ENCODE measurements at places on chromosomes 11 and 22.
A peak's percentile ranks its signal among the peaks of the same experiment; 100 is the strongest.

GRCh38 chr11:72591785-72592502 lies 82.3 kb downstream of the PDE2A start:
- no peak for DNase-seq

DNA sequence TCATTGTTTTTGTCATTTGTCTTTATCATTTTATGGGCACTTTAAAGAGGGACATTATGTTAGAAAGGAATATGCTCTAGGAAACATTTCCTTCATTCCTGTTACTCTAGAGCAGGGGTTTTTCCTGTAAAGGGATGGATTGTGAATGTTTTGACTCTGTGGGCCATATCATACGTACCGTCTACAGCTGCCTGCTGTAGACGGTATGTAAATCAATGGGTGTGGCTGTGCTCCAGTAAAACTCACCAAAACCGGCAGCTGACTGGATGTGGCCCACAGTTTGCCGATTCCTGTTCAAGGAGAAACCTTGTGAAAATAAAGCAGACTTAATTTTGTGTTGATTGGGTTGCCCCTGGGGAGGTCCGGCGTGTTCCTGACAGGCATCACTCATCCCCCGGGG lies 7.3 kb downstream of the IGHMBP2 start:
- DNase-seq, result no peak

DNA sequence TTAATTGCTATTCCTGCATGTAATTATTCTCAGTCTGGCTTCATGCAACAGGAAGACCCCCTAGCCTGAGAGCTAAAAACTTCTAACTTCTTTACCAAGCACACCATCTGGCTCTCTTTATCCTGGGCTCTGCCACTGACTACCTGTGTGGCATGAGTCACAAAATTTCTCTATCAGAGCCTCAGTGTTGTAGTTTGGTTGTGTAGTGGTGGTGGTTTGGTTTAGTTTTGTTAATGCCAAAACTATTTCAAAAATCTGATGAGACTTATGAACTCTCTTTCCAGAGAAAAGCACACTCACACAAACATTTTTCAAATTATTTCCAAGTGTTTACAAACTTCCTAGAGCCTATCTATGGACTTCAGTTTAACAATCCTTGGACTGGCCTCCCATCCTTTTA lies 7.5 kb upstream of the IL17RA start:
- DNase-seq, result no peak

- DNase-seq, result no peak
These were observed 65.8 kb downstream of the SLC22A12 start for GRCh38 chr11:64656862-64657261.

- DNase-seq, result no peak
These were observed 28.6 kb downstream of the CAPN1 start for GRCh38 chr11:65210361-65210731.

GRCh38 chr11:1925373-1926155 lies 6.1 kb downstream of the TNNT3 start:
- DNase-seq, result no peak

- no peak for DNase-seq
These were observed 10.6 kb upstream of the TPH1 start for GRCh38 chr11:18056561-18057181.

GRCh38 chr22:50178871-50179869 lies 6.5 kb upstream of the TRABD start:
- no peak for DNase-seq

- DNase-seq, result no peak
These were observed 31.1 kb downstream of the SGSM3 start for GRCh38 chr22:40401532-40401931.

GRCh38 chr11:130216591-130217132 lies 57.1 kb downstream of the ST14 start:
- DNase-seq, result no peak

DNA sequence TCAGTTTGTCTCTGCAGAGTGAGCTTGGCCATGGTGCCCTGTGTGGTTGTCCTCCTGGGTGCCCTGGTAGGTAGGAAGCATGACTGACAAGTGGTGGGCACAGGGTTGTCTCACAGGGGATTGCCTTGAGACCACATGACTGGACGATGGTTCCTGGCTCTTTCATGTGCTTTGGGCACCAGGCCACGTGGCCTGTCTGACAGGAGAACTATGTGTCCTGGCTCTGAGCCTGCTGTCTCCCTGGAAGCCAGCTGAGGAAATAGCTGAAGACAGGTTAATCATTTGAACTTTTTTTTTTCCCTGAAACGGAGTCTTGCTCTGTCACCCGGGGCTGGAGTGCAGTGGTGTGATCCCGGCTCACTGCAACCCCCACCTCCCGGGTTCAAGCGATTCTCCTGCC lies 93.2 kb downstream of the LDLRAD3 start:
- DNase-seq, result no peak

GRCh38 chr11:34263441-34264091 lies 94.2 kb downstream of the ABTB2 start:
- no peak for DNase-seq

DNA sequence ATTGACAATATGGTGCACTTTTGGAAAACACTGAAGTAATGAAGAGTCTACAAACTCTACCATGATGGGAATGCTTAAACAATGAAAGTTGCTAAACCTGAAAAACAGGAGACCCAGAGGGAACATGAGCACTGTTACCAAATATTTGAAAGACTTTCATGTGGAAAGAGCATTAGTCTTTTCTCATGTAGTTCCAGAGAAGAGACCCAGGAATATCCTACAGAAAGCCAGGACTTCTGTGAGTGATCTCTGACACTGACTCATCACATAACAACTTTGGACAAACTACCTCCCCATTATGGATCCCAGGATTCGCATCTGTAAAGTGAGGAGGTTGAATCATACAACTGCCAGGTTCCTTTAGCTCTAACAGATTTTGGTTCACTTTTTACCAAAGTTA lies 62.2 kb downstream of the FAM181B start:
- DNase-seq, result no peak

DNA sequence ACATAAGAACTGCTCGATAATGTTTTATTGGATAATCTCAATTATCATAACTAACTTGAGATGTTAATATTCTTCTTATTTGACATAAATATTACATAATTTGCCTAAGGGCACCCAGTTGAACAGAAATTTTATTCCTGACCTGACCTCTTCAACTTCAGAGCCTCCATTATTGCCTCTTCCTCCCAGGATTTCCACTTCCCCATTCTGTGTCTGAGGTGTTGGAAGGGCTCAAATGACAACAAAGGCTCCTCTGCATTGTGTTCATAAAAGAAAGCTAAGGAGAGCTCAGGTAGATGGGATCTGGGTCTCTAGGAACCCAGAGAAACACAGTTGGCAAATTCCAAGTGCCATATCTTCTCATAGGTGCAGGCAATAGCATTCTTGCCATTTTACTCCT lies 61.2 kb upstream of the ARHGAP20 start:
- DNase-seq, result no peak

- DNase-seq, result no peak
These were observed 528.4 kb downstream of the METTL15 start for GRCh38 chr11:28636566-28636965.

DNA sequence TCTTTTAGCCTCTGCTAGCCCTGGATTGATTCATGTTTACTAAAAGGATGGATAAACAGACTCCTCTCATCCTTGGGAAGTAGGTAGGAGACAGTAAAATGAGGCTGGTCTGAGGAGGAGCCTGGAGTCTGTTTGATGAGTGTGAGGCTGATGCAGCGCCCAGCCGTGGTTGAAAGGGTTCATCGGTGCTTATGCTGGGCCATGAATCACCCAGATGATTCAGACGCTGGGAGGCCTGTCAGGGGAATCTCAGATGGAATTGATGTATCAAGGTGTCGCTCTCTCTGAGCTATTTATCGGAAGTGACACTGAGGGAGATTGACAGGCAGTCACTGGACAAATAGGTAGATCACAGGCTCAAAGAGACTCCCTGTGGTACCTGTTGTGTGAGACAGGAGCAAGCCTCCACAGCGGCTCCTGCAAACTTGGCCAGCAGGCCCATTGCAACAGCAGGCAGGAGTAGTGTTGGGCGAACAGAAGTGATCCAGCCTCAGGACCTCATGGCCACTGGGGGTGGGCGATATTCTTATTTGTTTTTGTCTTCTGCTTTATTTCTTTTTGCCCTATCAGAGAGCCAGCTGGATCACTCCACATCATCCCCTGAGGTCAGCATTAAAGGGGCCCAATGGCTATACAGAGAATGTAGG lies 109.9 kb upstream of the CADM1 start:
- DNase-seq, result no peak

DNA sequence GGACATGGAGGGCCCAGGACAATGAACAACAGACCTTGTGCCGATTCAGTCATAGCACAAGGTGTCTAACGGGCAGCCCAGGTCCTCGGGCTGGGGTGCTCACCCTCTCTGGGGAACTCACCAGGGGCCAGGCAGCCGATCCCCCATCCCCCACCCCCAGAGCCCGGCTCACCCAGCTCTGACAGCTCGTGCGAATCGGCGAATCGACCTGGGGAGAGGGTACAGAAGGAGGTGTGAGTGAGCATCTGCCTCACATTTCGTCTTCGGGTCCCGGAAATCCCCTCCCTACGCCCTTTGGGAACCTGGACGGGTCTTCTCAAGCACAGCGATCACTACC lies 423 bp downstream of the PEX16 start:
- DNase-seq, result no peak

DNA sequence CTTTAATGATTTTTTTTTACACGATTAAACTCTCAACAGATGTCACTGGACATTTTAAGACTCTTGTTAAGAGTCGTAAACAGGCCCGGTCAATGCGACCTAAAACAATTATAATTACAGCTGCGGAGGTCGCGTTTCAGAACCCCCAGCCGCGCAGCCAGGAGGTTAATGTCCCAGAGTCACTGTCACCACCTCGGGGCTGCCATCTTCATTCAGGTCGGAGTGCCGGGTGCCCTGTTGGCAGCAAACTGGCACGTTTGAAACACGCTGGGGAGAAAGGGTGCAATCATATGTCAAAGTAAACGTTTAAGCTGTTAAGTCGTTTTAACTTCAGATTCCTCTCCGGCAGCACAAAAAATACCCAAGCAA lies 711 bp upstream of the PHF21B start:
- DNase-seq, result no peak

- no peak for DNase-seq
These were observed 297.7 kb upstream of the CCDC90B start for GRCh38 chr11:83583757-83584366.

GRCh38 chr11:108733479-108734116 lies 68.7 kb downstream of the DDX10 start:
- DNase-seq, result no peak

- no peak for DNase-seq
These were observed 33.8 kb upstream of the OLFML1 start for GRCh38 chr11:7451520-7451919.

DNA sequence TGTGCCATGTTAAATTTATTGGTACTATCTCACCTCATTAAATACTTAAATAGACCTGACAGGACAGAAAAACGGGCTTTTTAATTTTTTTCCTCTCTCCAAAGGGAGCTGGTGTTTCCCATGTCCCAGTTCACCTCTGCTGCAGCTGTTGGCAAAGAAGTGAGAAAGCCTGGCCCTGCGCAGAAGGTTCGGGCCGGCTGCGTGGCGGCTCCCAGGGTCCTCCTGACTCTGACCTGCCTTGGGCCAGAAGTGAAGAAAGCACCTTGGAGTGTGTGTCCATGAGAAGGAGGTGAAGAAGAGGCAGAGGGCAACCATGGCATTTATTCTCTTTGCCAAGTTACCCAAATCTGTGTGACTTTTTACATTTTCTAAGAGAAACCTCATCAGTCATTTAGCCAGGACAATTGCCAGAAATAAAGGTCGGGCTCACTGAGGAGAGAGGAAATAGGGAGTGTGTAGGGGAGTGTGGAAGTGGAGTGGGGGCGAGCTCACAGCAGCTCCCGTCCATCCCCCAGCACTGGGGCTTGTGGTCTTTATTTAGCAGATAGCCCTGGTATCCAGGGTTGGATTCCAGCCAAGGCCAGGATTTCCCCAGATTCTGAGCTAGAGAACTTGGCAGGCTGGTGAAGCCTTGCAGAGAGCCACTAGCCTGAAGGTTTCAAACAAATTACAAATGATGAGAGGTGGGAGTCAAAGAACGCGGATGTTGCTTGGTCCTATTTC lies 102.4 kb upstream of the CADM1 start:
- peak; percentile 52 for DNase-seq

DNA sequence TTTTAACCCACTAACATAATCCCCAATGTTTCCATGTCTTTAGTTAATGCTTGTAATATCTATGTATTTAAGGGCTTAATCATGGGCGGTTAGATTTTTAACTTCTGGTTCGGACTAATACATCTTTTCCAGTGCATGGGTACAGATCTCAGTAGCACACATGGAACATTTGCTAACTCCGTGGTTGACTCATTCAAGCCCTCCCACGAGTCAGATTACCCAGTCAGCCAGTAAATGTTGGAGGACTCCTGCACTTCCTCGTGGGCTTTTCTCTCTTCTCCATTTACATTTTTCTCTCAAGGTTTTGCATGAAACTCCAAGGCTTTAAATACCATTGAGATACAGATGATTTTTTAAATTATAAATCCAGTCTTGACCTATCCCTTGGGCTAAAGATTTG lies 313.9 kb downstream of the ST3GAL4 start:
- no peak for DNase-seq

DNA sequence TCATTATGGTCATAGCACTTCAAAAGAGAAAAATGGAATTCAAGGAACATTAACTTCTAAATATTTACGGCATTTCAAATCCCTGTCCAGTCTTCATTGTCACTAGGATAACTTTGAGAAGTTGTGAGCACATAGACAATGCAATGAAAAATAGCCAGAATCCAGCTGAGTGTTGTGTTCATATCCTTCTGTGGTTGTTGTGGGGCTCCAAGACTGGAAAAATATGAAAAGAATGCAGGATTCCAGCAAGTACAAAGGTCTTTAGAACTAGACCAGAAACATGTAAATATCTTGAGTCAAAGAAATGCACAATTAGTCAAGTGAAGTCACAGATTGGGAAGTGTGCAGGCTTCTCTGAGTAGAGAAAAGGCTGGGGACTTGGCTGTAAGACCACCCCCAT lies 68.7 kb downstream of the WT1 start:
- DNase-seq, result no peak

DNA sequence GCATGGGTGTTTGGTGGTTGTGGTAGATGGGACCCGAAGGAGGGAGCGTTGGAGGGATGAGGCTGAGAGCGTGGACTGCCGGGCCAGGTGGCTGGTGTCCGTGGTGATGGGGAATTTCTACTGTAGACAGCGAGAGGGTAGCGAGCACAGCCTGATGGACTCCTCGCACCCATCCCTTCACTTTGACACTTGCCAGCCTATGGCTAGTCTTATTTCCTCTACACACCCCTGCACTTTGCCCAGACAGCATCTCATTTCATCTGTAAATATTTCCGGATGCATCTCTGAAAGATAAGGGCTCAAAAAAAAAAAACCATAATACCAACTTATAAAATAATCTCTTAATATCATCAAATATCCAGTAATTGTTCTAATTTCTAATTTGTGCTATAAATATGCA lies 5.8 kb downstream of the OMP start:
- DNase-seq, result no peak

GRCh38 chr11:116946414-116946813 lies 109.0 kb upstream of the APOA1 start:
- no peak for DNase-seq
